NAMALWA (cell line): ENCODE measurements at places on chromosomes 2 and 18.
A peak's percentile ranks its signal among the peaks of the same experiment; 100 is the strongest.

- DNase-seq: no peak
Observed at GRCh38 chr2:10972683-10973433, 61.1 kb downstream of the KCNF1 start.

DNA sequence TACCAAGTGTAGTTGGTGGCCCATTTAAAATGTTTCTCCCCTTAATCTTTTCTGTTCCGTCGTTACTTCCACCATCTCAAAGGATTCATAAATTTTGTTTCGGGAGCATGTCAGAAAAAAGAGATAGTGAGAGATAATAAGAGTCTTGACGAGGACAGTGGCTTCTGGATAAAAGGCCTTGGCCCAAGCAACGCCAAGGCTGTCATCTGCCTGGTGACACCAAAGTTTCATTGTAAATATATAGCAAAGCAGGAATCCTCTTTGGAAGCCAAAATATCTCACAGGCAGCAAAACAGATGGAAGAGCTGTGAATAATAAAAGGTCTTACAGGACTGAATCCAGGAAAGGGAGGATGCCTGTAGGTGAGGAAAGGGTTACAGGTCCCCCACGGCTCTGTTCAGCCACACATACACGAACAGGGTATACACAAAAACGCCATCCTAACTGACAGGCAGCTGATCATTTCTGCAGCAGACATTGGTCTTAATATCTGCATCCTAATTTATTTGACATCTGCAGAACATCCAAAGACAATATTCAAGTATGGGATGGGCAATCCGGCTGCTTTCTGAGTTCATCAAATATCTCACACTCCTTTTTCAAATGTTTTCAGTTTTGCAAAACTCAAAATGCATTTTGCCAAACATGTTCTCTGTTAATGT lies 382.8 kb downstream of the OSR1 start:
- DNase-seq: no peak

- DNase-seq: no peak
Observed at GRCh38 chr2:162369551-162369950, 25.6 kb downstream of the GCA start.

DNA sequence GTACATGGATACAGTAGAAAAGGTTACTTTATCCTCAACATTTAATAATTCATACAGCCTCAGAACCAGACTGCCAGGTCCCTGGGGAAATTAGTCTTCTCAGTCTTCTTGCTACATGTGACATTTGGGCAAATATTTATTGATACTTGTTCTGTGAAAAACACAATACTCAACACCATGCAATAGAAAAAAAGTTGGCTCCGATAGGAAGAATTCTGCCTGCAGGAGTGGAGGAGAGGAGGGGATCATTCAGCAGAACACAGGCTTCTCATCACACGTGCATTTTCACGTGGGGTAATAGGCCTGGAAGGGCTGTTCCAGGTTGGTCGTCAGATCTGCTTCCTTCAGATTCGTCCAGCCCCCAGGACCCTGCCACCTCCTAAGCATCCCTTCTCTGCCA lies 58.4 kb upstream of the ACKR3 start:
- DNase-seq: no peak

DNA sequence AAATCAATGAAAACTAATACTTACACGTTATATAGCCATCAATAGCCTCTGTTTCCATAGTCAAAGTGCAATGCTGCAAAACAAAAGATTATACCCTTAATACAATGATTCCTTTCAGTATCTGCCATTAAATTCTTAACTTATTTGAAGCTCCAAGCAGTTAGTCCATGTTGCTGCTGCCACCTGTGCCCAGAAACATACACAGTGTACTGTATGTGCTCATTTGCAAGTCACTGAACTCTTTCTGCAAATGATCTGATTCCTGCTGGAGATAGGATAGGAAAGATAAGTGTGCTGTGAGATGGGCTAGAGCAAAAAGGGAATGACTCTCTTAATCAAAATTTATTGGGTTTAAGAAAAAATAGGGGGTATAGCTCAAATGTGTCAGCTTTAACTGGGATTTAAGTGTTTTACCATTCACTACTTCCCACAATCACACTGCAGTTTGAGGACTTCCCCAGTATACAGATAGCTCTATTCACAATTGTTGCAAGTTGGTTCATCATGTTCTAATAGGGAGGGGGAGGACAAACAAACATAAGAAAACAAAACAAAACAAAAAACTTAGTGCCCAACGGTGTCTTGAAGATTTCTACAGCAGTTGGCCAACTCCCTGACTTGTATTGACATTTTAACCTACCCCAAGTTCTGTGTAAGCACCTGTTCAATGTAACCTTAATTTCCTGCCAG lies 2.7 kb downstream of the IKZF2 start:
- DNase-seq: peak; percentile 56

GRCh38 chr2:233458826-233459225 lies 104.5 kb downstream of the DGKD start:
- no peak for DNase-seq

- no peak for DNase-seq
Observed at GRCh38 chr2:147223553-147224060, 621.2 kb upstream of the ACVR2A start.

DNA sequence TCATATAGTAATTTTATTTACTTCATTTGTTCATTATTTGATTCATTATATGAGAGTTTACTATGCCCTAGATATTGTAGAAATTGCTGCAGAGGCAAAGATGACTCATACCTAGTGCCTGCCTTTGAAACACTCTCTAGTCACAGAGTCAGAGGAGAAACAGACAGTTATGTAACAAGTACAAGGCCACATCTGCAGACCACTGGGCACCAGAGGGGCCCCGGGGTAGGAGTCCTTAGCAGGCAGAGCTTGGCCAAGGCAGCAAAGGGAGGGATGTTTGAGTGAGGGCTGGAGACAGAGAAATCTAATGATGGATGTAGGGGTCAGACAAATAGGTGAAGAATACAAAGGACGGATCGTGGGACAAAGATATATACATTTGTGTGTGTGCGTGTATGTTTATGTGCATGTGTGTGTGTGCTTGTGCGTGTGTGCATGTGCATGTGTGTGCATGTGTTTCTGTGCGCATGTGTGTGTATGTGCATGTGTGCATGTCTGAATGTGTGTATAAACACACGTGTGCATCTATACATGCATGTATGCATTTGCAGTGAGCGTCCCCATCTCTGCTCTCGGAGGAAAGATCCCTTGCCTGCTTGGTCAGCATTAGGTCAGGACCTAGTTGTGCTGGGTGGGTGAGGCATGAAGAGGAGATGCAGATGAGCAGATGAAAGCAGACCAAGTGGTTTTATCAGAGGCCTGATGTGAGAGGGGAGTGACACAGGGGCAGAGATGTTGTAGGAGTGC lies 170.6 kb upstream of the MYT1L start:
- no peak for DNase-seq

DNA sequence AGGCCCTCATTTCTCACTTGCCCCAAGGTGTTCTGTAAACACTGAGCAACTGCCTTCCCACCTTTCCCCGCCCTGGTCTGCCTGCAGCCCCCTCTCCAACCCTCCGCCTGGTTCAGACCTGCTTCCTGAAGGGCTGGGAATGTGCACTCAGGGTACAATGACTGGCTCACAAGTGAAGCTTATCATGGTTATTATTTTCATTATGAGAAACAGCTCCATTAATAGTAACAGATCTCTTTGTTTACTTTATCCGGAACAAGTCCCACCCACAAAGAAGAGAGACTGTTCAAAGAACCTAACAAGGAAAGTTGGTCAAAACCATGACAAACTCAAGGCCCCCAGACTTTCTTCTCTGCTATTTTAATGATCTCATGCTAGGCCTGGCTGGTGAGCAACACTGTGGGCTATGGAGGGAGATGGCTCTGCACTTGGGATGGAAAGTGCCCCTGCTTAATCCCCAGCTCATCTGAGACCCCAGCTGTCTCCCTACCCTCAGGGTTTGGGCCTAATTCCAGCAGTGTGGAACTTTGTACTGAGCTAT lies 36.7 kb downstream of the ARHGAP25 start:
- no peak for DNase-seq

DNA sequence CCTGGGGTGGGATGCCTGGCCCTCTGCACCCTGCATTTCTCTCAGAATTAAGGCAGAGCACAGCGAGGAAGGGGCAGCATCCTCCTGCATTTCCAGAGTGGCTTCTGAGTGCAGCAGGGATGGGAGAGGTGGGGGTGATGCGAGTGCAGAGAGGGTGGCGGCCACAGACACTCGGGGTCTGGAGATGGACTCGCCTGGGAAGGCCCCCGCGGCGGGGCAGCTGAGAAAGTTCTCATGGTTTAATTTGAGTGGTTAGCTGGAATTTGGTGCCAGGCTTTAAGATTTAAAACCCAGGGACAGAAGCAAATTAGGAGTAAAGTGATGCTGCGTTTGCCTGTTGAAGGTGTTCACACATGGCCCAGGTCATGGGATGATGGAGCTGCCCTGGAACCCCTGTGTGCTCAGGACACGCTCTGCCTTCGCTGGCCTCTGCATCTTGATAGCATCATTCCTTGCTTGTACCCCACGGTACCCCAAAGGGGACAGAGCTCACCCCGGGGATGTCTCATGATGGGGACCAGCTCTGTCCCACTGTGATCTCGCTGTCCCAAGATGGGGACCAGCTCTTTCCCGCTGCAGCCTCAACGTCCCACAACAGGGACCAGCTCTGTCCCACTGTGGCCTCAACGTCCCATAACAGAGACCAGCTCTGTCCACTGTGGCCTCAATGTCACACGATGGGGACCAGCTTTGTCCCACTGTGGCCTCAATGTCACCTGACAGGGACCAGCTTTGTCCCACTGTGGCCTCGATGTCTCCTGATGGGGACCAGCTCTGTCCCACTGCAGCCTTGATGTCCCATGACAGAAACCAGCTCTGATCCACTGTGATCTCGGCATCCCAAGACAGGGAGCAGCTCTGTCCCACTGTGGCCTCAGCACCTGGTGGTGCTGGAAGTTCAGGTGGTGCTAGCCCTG lies 27.5 kb downstream of the TMEM18 start:
- no peak for DNase-seq

DNA sequence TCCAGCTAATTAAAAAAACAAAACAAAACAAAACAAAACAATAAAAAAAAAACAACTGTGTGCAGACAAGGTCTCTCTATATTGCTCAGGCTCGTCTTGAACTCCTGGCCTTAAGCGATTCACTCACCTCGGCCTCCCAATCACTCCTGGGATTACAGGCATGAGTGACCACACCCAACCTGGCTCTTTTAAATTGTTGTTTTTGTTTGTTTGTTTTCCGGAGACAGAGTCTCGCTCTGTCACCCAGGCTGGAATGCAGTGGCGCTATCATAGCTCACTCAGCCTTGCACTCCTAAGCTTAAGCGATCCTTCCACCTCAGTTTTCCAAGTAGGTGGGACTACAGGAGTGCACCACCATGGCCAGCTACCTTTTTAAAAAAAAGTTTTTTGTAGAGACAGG lies 201.6 kb downstream of the EN1 start:
- no peak for DNase-seq

DNA sequence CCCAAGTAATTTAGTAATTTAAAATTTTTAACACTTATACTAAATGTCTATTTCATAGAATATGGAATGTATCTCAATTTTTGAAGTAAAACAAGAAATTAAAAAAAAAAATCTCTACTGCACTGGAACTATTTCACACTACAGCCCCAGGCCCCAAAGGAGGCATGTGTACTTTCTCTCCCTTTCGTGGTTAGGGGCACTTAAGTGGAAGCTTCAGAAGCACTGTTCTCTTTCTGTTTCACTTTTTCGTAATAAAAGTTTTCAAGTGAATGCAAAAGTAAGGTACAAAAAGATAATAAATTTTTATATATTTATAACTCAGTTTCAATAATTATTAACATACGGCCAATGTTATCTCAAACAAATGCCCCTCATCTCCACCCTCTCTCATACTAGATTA lies 123.8 kb upstream of the STON1 start:
- DNase-seq: no peak

- DNase-seq: no peak
Observed at GRCh38 chr2:231965102-231965501, 3.6 kb downstream of the DIS3L2 start.

DNA sequence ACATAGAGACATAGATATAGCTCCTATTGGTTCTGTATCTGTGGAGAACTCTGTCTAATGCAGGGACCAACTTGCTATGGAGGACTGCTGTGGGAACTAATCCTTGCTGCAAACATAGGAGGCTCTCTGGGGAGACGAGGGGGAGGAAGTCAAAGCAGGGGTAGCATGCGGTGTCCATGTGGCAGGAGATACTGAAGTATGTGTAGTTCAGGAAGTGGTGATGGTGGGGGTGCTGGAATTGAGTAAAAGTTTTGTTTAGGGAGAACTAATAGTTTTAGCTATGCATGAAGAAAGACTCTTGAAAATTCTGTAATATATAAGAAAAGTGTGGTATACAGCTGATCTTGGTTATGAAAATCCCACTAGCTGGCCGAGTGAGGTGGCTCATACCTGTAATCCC lies 62.0 kb downstream of the ANKRD44 start:
- DNase-seq: no peak

DNA sequence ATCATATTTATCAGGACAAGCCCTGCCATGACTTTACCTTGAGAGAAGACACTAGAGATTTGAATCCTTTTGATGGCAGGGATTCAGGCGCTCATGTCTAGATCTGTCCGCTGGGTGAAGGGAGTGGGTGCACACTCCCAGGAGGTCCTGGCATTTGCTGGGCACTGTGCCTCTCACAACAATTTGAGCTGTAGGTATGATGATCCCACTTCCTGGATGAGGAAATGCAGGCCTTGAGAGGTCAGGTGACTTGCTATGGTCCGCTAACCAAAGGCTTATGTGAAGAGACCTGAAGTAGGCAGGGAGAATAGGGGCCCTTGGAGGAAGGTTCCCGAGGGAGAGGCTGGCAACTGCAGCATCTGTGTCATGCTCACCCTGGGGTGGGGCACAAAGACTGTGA lies 206.1 kb downstream of the HAUS1 start:
- DNase-seq: no peak

- DNase-seq: no peak
Observed at GRCh38 chr2:42867093-42868065, 75.0 kb upstream of the HAAO start.

- DNase-seq: no peak
Observed at GRCh38 chr2:154133823-154134222, 262.1 kb downstream of the GALNT13 start.

- DNase-seq: no peak
Observed at GRCh38 chr18:57057890-57058289, 89.0 kb upstream of the BOD1L2 start.

GRCh38 chr2:75844651-75845050 lies 133.9 kb upstream of the GCFC2 start:
- DNase-seq: no peak

DNA sequence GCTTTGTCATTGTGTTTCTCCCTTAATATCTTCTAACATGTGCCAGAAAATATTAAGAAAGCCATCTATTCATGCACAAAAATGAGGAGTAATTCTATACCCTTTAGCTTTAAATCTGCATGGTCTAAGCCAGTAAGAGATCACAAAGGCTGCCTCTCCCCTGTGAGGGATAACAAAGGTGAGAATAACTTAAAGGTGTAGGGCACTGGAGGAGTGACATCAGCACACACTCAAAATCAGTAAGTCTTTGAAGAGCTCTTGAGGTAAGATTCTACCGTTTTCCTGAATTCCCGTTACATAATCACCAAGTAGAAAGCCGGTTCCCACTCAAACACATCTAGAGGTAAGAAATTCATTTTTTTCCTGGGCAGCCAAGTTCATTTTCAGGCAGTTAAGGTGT lies 123.9 kb upstream of the SULT1C3 start:
- no peak for DNase-seq

GRCh38 chr2:8886202-8886518 lies 48.7 kb upstream of the KIDINS220 start:
- DNase-seq: no peak

- no peak for DNase-seq
Observed at GRCh38 chr2:30707304-30707903, 99.8 kb downstream of the CAPN13 start.
